Effector memory CD4-positive, alpha-beta T cell (primary cell): ENCODE measurements at places on chromosomes 1 and 21.

DNA sequence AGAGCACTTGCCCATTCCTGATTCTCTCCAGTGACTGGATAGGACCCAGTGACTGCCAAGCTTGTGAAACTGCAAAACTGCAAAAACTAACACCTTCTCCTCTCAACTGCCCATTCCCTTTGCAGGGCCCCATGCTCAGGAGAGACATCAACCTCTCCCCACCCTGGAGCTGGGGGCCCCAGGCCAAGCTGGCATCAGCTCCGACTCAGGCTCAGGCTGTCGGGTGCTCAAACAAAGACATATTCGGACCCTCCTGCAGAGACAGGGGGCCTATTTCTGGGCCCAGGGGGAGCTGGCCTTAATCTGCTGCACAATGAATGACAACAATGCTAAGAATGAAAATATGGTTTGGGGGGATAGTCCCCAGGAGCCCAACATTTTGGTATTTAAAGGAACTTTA is 11.8 kb downstream of the LMX1A start:
- DNase-seq, result no peak

DNA sequence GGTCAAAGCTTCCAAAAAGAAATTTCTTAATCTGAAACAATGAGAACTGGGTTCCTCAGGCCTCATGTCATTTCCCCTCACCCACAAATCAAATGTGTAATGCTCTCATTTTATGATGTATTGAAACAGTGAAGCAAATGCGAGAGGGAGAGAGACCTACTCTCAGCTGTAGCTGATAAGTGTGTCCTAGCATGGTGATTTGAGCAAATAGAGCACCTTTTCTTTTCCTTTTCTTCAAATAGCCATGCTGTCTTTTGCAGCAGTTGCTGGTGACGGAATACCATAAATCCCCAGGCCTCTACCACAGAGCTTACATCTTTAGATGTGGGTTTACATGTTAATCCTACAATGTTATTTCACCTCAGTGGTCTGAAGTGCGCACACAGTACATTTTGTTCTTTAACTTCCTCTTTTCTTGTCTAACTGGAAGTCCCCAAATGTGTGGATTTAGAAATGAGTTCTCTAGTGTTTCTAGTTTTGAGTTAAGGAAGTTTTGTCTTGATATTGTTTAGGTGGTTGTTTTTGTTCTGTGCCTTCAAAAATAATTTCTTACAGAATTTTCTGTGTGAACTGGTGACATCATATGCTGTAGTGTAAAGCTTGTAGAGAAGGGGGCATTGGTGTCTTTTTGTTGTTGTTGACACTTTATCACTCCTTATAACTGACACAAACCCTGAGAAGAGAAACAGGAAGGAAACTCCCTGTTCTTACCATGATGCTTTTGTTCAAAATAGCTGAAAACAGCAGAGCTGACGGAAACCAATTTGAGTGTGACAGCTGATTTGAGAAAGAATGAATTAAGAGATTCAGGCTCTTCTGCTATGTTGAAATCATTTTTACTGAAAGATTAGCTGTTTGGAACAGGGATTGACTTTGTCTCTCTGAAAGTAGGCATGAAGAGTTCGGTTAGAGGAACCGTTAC is 12.2 kb downstream of the SMAP2 start:
- DNase-seq, result peak; percentile 64

- DNase-seq, result no peak
Observed at GRCh38 chr1:218659911-218660677, 315.0 kb downstream of the TGFB2 start.

- no peak for DNase-seq
Observed at GRCh38 chr1:245718951-245719350, 564.2 kb downstream of the KIF26B start.

DNA sequence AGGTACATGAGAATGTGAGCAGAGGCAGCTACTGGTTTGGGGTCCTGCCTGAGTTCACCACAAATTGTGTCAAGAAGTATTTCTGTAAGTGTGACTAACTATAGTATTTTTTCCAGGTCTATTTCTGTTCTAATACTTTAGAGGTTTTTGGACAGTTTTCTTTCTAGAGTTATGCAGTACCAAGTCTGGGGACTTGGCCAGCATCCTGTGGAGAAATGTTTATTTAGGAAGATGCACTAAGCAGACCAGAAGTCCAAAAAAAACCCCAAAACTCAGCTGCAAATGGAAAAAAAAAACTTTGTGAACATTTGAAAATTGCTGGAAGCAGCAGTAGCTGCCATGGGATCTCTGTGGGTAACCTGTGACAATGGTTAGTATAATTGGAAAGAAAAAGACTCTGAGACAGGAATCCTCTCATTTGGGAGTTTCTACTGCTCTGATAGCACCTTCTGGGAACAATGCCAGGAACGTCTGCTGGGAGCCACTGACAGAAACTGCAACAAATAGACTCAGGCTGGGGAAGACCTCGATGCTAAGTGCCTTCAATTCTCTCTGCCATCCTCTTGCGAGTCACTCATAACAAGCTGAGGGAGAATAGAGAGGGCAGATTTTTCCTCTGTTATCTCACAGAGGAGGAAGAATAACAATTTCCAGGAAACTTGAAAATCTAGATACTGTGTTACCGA is 37.6 kb downstream of the OR10R2 start:
- DNase-seq, result no peak

- DNase-seq, result no peak
Observed at GRCh38 chr1:101526813-101527212, 290.0 kb downstream of the S1PR1 start.

- DNase-seq, result no peak
Observed at GRCh38 chr1:212586206-212587015, 22.1 kb upstream of the ATF3 start.

- DNase-seq, result no peak
Observed at GRCh38 chr1:167438171-167439138, 79.9 kb downstream of the CD247 start.

GRCh38 chr21:42475036-42475435 is 21.0 kb downstream of the RSPH1 start:
- no peak for DNase-seq

GRCh38 chr1:38806090-38806489 is 53.5 kb downstream of the RRAGC start:
- no peak for DNase-seq

DNA sequence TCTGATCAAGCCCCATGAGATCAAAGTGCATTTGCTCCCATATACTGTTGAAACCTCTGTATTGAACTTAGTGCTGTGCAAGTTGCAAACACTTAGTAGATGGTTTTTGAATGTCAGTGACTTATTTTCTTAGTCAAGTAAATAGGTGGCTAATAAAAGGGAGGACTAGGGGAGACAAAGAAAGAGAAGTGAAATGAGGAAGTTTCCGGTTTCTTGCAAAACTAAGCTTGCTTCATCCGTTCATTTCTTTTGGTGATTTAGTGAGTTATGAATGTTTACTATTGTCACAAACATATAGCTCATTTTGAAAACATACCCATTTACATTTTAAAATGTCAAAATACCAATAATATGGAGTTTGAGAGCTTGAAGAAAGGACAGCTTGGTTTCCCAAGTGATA is 23.0 kb downstream of the ADAMTS5 start:
- no peak for DNase-seq

GRCh38 chr1:6260961-6261614 is at the start of gene GPR153:
Gene GPR153, minus strand, starts transcription at chr1:6261098. Its CDS starts 6,193 bp downstream, at chr1:6254905.
- DNase-seq, result peak; percentile 17

- no peak for DNase-seq
Observed at GRCh38 chr1:99645203-99645602, 710 bp upstream of the PALMD start.

DNA sequence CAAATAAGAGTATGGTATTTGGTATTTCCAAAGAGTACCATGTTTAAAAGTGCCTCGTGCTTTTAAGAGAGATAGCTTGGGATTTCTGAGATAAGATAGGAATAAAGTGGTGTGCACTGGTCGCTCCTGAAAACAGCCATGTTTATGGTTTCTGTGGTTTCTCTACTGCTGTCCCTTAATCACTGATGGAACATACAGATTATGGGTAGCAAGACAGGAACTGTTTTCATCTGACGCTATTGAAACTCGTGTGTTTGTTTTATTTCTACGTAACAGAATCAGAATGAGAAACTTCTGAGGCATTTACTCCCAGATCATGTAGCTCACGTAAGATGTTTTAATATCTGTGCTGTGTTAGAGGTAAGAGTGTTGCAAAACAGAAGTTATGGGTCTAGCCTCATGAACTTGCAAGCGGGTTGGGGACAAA is 126.0 kb downstream of the KIAA0319L start:
- no peak for DNase-seq

GRCh38 chr1:27301052-27301422 is 20.9 kb upstream of the TMEM222 start:
- DNase-seq, result no peak

DNA sequence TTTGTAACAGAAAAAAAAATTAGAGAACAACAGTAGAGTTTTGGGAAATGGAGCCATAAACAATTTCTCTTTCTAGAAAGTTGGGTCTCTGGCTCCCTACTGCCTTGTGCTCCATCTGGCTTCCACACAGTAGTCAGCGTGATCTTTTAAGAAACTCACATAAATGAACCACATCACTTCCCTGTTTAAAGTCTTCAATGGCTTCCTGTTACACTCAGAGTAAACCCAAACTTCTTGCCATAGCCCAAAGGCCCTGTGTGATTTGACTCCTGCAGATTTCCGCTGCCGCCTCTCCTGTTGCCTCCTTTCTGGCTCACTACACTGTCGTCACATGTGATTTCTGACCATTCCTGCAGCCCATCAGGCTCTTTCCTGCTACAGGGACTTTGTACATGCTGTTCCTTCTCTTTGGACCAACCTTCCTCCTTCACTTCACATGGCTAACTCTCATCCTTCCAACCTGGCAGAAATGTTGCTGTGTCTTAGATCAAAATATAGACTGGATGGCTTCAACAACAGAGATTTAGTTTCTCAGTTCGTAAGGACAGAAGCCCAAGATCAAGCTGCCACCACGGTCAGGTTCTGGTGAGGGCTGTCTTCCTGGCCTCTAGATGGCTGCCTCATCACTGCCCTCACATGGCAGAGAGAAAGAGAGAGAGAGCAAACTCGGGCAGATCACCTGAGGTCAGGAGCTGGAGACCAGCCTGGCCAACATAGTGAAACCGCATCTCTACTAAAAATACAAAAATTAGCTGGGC is 34.0 kb downstream of the OPRD1 start:
- DNase-seq, result no peak

GRCh38 chr1:169624912-169625311 is 5.0 kb downstream of the SELP start:
- no peak for DNase-seq

DNA sequence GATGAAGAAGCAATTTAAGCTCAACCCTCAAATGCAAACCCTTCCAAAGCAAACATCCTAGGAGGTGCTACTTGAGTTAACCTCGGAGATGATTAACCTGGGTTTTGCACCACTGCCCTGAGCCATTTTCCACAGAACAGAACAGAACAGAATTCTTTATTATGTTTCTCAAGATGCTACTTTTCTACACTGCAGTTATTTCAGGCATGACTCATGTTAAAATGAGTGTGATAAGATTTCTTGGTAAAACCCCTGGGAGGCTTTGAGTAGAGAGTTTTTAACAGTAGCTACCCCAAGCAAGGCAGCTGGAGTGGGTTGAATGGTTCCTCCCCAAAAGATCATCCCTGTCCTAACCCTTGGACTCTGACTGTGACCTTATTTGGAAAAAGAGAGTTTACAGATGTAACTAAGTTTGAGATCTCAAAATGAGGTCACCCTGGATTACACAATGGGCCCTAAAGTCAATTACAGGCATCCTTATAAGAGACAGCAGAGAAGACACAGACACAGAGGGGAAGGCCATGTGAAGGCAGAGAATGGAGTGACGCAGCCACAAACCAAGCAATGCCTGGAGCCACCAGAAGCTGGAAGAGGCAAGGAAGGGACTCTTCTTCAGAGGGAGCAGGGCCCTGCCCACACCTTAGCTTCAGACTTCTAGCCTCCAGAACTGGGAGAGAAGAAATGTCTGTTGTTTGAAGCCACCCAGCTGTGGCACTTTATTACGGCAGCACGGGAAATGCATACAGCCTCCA is 153.4 kb downstream of the ETS2 start:
- no peak for DNase-seq

DNA sequence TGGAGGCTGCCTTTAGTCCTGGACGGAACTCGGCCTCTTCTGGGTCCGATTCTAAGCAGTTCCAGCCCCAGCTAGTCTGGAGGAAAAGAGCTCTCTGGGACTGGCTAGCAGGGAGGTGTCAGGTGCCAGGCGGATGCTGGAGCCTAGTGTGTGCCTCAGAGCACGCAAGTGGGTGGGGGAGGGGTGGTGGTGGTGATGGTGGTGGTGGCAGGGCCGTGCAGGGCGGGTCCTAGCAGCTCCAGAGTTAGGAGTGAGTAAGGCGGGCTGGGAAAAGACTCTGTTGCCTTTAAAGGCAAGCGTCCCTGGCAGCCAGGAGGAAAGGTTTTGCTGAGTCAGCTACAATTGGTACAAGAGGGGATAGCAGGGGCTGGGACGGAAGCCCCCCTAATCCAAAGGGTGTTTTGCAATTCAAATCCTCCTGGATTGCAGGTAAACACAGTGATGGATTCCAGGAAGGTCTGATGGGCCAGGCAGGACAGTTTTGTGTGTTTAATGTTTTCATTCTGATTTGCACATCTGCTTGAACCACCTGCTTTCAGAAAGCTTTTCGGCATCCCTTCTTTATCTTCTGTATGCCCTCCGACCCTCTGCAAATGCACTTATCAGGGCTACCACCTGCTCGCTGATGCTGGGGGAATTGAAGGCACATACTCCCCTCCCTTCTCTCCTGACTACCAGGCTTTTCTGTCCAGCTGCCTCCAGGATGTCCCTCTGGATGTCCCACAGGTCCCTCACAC is 4.1 kb upstream of the SLC2A1 start:
- no peak for DNase-seq

GRCh38 chr1:63617450-63617849 is 24.2 kb downstream of the PGM1 start:
- DNase-seq, result no peak

DNA sequence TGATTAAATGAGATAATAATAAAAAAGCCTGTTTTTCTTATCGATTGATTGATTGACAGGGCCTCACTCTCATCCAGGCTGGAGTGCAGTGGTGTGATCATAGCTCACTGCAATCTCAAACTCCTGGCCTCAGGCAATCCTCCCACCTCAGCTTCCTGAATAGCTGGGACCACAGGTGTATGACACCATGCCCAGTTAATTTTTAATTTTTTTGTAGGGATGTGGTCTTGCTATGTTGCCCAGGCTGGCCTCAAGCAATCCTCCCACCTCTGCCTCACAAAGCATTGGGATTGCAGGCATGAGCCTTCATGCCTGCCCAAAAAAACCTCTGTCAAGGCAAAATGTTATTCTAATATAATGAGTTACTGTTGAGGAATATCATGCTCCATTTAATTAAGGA is 346.4 kb upstream of the DAB1 start:
- DNase-seq, result no peak

GRCh38 chr1:44110916-44111315 is 7.7 kb upstream of the KLF17 start:
- DNase-seq, result no peak

- no peak for DNase-seq
Observed at GRCh38 chr21:44255511-44255981, 6.2 kb downstream of the DNMT3L start.

DNA sequence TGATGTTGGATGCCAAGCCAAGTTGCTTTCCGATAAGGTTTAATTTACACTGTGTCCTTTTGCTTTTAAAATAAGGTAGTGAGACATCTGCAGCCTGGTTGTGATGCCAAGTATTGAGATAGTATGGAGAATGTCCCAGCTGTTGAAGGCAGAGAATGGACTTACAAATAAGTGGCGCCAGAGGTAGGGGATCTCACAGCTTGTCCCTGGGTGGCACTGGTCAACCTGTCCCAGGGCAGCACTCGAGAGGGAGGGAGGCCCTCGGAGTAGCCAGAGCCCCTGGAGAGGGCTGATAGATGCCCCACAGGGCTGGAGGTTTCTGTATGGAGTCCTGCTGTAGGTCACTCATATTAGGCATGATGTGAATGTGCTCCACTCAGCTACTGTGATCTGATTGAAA is 98.5 kb downstream of the GALNT2 start:
- no peak for DNase-seq

- no peak for DNase-seq
Observed at GRCh38 chr1:47814612-47815395, 182.4 kb downstream of the TRABD2B start.
